GM12864 (cell line): ENCODE measurements at places on chromosomes 12 and 14.

GRCh38 chr12:15689751-15690191 lies 99.4 kb downstream of the EPS8 start:
- no peak for DNase-seq

GRCh38 chr14:59595071-59595470 lies 18.5 kb upstream of the CCDC175 start:
- no peak for DNase-seq

DNA sequence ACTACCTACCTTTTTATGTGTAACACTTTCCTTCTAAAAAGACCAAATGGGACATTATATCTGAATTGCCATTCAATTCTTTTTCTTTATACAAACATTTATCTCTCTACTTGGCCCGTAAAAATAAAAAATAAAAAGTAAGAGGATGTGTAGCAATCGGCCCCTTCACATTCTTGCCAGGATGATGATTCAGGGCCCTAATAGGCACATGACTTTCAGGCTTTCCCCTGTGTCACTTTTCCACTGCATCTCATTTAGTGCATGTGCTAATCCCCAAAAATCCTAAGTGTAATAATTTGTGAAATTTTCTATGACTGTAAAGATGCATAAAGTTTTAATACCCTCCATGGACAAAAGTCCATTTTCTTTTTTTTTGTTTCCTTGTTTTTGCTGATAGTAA lies 23.0 kb upstream of the ATP2B1 start:
- no peak for DNase-seq

DNA sequence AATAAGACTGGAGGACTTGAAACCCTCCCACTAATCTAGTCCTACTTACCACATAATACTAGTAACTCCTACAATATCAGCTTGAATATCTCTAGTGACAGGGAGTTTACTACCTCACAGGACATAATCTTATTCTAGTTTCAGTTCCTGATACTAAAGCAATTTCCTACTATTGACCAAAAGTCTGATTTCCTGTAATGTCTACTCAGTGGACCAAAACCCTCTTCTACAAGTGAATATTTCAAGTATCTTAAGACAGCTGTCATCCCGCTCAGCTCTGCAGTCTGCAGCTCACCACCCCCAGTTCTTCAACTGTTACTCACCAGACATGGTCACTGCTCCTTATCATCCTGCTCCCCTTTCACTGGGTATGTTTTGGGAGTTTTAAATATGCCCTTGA lies 70.8 kb upstream of the TMCC3 start:
- DNase-seq = peak; percentile 65

GRCh38 chr12:13788626-13789025 lies 192.8 kb downstream of the GRIN2B start:
- no peak for DNase-seq

DNA sequence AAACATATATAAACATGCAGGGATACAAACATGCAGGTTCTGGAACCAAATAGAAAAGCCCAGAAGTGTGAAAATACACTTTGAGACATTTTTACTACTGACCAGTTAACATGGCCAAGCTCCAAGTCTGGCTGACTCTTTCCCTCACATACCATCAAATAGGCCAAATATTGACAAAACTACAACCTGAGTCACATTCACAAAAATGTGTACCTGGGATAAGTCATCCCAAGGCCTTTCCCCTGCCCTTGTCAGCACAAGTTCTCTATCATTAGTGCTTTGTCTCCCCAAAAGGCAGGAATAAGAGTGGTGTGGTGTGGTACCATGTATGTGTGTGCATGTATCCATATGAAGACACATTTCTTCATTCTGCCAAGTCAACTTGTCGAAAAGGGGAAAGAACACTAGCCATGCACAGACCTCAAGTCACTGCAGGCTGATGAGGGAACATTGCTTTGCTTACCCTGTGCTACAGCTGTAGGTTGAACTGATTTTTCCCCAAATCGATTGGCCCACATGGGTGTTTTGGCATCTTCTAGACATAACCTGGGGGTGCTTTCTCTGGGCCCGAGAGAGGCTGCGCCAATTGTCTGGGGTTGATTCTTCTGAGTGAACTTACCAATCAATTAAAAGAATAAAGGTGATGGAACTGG lies 14.9 kb downstream of the HOXC4 start:
- no peak for DNase-seq

GRCh38 chr12:22408610-22409376 lies 74.3 kb upstream of the ST8SIA1 start:
- DNase-seq = no peak

- DNase-seq = no peak
Observed at GRCh38 chr14:72646861-72647528, 246.9 kb downstream of the DPF3 start.

DNA sequence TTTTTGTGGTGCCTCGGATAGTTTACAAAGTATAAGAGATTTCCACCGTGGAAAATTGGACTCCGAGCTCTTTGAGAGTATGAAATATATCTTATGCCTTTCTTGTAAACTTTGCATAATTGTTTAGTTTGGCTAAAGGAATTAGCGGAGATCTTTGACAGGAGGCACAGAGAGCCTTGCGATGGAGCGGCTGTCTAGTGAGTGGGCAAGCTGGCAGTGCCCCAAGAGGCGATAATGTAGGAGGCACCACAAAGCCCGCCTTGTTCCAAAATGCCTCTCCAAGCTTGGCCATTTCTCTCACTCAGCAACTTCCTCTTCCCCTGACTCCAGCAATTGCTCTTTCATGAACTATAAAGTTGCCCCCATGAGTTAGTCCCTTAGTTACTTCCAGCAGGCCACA lies 270.1 kb upstream of the PRICKLE1 start:
- no peak for DNase-seq

DNA sequence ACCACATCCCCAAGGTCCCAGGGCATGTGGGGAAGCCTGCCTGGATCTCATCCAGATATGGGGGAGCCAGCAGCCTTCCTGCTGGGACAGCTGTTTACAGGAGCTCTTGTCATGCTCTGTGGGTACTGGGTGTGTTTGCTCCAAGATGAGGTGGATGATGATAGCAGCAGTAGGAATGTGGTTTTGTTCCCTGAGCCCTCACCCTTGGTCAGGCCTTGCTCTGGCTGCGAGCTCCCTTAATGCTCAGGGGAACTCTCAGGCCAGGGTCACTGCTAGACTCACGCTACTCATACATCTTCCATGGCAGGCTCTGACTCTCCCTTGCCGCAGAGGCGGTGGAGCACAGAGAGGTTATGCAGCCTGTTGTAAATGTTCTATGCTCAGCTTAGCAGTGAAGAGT lies 990.3 kb downstream of the AACS start:
- no peak for DNase-seq

GRCh38 chr12:55065535-55065934 lies 45.8 kb downstream of the NEUROD4 start:
- no peak for DNase-seq

- DNase-seq = no peak
Observed at GRCh38 chr14:94472842-94473241, 3.2 kb downstream of the SERPINA9 start.

- DNase-seq = no peak
Observed at GRCh38 chr14:29674566-29675285, 252.9 kb downstream of the PRKD1 start.

GRCh38 chr14:99039331-99040041 lies 232.5 kb downstream of the BCL11B start:
- DNase-seq = no peak

- DNase-seq = peak; percentile 63
Observed at GRCh38 chr14:51185754-51186153, 54.3 kb upstream of the TMX1 start.

- DNase-seq = peak; percentile 38
Observed at GRCh38 chr12:102769323-102769916, 147.6 kb downstream of the PAH start.

- DNase-seq = no peak
Observed at GRCh38 chr12:131038961-131039950, 85.5 kb downstream of the ADGRD1 start.

DNA sequence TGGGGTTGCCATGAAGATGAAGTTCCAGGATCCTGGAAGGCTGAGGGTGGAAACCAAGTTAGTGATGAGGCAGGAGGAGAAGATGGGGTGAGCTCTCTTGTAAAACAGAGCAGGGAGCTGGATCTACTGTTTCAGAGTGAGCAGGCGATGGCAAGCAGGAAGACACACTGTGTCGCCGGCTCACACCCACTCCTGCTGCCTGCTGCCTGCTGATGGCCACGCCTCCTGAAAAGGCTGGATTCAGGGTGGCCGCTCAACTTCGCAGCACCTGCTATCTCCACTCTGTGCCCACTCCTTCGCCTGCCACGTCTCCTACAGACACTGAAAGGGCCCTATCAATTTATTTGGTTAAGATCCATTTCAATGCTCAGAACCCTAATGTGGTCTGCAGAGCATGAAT lies 96.1 kb downstream of the RBM19 start:
- DNase-seq = no peak

GRCh38 chr14:95530473-95531276 lies 4.2 kb upstream of the GLRX5 start:
- DNase-seq = no peak

DNA sequence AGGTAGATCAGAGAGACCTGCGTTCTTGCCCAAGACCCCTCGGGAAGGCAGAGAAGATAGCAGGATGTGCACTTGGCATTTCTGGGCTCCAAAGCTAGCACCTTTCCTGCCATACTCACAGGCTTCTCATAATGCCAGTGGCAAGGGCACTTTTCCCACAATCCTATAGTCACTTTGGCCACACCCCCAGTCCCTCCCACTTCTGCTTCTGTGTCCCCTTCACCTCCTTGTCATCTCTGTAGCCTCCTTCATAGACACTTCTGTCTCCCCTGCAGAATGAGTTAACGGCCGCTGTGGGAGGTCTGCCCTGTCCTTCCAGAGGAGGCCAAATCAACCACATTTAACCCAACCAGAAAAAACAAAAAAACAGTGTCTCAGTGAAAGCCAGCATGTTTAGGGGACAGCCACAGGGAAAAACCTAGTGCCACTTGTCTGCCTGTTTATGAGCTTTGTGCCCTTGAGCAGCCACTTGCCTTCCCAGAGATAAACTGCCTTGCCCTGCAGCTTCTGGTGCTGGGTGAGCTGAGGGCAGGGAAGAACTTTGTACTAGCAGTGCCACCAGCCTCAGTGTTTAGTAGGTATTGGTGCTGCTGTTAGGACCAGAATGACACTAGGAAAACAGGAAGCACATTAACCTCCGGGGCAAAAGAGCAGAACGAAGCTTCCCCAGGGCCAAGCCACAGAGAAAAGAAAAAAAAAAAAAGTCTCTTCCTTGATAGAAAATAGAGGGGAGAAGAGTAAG lies 193.0 kb upstream of the PWP1 start:
- DNase-seq = no peak

- DNase-seq = no peak
Observed at GRCh38 chr14:46058964-46059563, 592.5 kb downstream of the RPL10L start.

DNA sequence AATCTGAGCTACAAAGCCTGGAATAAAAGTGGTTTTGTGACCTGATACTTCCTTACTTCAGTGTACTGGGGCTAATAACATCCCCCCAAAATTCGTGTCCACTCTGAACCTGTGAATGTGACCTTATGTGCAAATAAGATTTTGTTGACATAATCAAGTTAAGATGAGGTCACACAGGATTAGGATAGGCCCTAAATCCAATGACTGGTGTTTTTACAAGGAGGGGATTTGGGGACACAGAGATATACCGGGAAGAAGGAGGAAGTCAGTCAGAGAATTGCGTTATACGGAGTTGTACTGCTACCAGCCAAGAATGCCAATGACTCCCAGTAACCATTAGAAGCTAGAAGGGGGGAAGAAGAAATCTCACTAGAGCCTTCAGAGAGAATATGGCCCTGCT lies 299.9 kb downstream of the ACSS3 start:
- DNase-seq = no peak

- no peak for DNase-seq
Observed at GRCh38 chr12:70756118-70756517, 118.9 kb upstream of the PTPRB start.

GRCh38 chr12:65584016-65584415 lies 240.3 kb upstream of the HMGA2 start:
- DNase-seq = no peak

GRCh38 chr12:87667378-87667777 lies 361.8 kb downstream of the C12orf50 start:
- no peak for DNase-seq

- no peak for DNase-seq
Observed at GRCh38 chr12:44942714-44943113, 66.6 kb upstream of the NELL2 start.

DNA sequence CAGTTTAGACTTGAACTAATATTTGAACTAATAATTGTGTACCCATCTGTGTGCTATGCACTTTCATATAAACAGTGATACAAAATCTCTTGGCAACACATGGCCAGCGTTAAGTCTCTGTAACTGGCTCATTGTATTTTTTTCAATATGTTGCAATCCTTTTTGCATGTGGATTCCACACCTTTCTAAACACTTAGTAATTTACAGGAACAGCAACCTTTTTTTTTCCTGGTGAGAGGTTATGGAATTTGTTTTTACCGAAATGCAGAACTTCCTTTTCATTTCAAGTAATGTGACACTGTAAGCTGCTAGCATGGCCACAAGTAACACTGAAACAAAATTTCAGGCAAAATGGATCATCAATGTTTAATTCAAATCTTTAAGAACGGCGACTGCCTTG lies 45.4 kb upstream of the EPS8 start:
- no peak for DNase-seq

DNA sequence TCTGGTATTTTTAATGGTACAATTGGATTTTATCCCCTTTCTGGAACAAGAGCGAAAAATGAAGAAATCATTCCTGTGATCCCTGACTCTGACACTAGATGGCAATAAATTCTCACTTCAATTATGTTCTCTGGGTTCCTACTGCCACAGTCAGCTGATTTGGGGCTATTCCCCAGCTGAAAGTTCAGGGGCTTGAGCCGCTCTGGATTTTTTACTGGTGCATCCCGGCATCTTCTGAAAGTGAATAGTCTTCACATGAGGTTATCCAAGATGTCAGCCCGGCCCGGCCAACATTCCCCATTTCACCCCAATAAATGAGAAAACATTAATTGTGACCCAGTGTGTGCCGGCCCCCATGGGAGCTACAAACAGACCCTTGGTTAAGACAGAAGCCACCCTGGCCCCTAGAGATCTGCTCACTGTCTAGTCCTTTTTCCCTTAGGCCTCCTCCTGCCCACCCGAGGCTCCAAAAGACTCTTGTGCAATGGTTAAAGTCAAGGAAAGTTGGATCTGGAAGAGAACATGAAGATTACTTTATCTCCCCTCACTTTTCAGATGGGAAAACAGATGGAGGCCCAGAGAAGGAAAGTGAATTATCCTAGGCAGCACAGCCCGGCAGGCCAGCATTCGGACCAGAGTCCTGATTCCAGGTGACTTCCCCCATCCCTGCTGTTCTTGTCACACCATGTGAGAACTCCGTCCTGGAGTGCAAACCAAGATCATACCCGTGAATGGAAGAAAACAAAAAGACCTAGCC lies 20.8 kb downstream of the CKAP4 start:
- no peak for DNase-seq
